ENCODE measurements at places on chromosomes 5 and 9. TPM values are rescaled to one million over a fixed set of nuclear protein-coding genes. Genes with fewer than 3 reads are reported as not detected.

The AQP7 gene
- total RNA-seq, result not detected

The KIF4B gene
- total RNA-seq, result 0.08 TPM

The ABLIM3 gene
- 91.3 TPM for total RNA-seq

The PCA3 gene
- total RNA-seq, result not detected

The GPRIN1 gene
- 4.5 TPM for total RNA-seq

The RIOK2 gene
- 25.1 TPM for total RNA-seq

The ZNF483 gene
- total RNA-seq, result 0.13 TPM

The CDH18 gene
- total RNA-seq, result 1.3 TPM

The PRRX2 gene
- total RNA-seq, result 31.1 TPM

The SEPTIN8 gene
- total RNA-seq, result 50.1 TPM

The SHC3 gene
- 6.5 TPM for total RNA-seq

The SHOC1 gene
- not detected for total RNA-seq

The PTCD2 gene
- total RNA-seq, result 22.0 TPM

The EGFL7 gene
- total RNA-seq, result 26.7 TPM

The MARVELD2 gene
- total RNA-seq, result 0.88 TPM

The ZNF346 gene
- 5.9 TPM for total RNA-seq

The KCNV2 gene
- not detected for total RNA-seq

The FGD3 gene
- not detected for total RNA-seq

The EIF4E1B gene
- not detected for total RNA-seq

The TMEM171 gene
- 0.24 TPM for total RNA-seq

The SLC1A3 gene
- 4.0 TPM for total RNA-seq

The INSL6 gene
- not detected for total RNA-seq

The SPINK4 gene
- not detected for total RNA-seq

The KLHL3 gene
- total RNA-seq, result 2.2 TPM

The TEX48 gene
- total RNA-seq, result not detected

All from epithelial cell of alveolus of lung (primary cell).